ENCODE measurements at places on chromosomes 3 and 15.

- no peak for DNase-seq
Observed at GRCh38 chr3:40597441-40597840, 72.7 kb downstream of the ZNF621 start.

DNA sequence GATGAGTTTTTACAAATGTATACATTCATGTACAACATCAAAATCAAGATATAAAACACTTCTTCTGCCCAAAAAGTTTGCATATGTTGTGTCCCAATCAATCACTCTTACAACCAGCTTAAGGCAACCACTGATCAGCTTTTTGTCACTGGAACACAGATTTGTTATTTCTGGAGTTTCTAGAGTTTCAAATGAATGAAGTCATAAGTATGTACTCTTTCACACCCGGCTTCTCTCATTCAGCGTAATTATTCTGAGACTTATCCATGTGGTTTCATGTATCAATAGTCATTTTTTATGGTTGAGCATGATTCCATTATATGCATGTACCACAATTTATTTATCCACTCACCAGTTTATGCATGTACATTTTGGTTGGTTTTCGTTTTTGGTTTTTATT lies 53.0 kb upstream of the CORO2B start:
- DNase-seq, result no peak

- no peak for DNase-seq
Observed at GRCh38 chr15:45863881-45864580, 229.2 kb downstream of the SQOR start.

GRCh38 chr3:61627768-61628185 lies 66.4 kb downstream of the PTPRG start:
- no peak for DNase-seq

DNA sequence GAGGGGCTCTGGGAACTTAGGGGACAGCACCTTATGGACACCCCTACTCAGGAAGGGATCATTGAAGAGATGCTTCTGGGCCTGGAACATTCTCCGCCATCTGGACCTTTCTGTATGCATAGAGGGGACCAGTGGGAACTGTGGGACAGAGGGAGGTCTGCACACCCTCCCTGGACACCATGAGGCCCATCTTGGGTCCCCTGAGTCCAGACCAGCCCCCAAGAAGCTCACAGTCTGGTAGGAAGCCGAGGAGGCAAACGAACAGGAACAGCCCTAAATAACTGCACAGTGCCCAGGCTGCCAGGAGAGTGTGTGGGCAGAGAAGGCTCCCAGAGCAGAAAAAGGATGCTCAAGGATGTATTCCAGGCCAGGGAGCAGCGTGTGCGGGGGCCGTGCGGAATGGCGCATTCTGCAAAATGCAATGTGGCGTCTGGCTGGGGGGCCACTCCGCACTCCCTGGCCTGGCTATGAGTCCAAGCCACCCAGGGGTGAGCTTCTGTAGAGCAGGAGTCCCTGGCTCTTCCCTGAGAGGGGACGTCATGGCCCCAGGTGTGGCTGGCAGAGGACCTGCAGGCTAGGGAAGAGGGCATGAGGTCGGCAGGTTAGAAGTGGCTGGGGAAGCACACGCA lies 24.5 kb upstream of the KLF13 start:
- no peak for DNase-seq

DNA sequence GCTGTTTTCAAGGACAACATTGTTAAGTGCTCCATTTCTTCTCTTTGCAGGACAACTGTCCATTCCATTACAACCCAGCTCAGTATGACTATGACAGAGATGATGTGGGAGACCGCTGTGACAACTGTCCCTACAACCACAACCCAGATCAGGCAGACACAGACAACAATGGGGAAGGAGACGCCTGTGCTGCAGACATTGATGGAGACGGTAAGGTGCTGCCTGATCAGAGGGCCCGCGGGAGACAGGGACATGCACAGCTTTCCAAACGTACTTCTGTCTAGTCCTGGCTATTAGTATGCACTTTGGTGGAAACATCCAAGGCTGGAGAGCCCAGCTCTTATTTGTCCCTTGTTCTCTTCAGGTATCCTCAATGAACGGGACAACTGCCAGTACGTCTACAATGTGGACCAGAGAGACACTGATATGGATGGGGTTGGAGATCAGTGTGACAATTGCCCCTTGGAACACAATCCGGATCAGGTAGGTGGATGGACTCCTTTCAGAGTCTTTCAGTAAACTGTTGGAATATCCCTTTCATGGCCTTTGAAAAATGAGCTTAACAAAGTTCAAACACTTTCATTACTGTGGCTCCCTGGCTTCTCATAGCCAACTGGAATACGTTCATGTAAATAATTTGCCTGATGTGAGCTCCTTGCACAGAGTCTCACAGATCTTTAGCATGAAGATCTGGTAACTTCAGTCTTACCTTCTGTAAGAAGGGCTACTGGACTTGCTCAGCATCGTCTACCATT lies 10.4 kb downstream of the THBS1 start:
- no peak for DNase-seq

- DNase-seq, result no peak
Observed at GRCh38 chr15:74549816-74550215, 8.8 kb downstream of the ARID3B start.

- no peak for DNase-seq
Observed at GRCh38 chr3:31462050-31462569, 70.6 kb upstream of the STT3B start.

DNA sequence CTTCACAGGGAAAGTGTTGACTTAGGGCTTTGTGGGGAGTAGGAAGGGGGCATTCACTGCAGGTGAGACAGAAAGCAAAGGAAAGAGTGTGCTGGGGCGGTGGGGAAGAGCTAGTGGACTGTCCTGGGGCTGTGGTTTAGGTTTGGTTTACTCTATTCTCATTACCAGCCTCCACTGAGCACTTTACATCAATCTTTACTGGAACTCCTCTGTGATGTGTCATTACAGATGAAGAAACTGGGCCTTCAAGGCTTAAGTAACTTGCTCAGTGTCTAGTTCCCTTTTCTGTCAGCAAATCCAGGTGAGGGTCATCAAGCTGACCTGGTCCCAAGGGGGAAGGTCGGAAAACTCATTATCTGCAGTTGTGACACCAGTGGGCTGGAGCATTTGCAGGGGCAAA lies 120.2 kb upstream of the PFN2 start:
- DNase-seq, result no peak

DNA sequence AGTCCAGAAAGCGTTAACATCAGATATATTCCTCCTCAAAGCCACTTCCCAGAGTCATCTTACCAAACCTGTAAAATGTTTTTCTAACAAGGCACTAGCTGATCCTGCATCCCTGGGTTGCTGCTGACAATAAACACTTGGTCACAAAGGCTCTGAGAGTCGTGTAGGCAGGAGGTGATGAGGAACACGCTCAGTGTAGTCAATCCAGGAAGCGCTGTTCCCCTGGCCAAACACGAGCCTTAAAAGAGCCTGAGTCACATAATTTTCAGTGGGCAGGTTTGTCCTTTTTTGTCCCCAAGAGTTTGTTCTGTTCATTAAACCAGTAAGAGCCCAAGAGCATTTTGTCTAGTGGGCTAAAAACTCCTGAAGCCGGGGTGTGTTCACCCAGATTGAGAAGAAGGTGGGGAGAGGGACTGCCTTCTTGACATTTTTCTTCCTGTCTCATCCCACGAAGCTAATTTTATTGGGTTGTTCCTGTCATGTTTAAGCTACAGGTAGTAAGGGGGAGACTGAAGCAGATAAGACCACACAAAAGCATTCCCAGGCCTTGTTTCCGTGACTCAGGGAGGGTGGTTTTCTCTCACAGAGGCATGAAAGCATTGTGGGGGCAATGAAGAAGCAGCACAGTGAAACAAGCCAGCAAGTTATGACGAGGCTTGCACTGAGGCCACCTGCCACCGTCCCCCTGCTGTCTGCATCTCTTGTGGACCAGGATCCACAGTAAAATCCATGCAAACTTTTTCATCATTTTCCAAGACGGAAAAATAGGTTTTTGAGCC lies 73.7 kb downstream of the FOXB1 start:
- no peak for DNase-seq

- DNase-seq, result no peak
Observed at GRCh38 chr15:73273181-73274002, 95.4 kb downstream of the HCN4 start.

GRCh38 chr15:38475361-38475760 lies 21.4 kb downstream of the FAM98B start:
- DNase-seq, result no peak

DNA sequence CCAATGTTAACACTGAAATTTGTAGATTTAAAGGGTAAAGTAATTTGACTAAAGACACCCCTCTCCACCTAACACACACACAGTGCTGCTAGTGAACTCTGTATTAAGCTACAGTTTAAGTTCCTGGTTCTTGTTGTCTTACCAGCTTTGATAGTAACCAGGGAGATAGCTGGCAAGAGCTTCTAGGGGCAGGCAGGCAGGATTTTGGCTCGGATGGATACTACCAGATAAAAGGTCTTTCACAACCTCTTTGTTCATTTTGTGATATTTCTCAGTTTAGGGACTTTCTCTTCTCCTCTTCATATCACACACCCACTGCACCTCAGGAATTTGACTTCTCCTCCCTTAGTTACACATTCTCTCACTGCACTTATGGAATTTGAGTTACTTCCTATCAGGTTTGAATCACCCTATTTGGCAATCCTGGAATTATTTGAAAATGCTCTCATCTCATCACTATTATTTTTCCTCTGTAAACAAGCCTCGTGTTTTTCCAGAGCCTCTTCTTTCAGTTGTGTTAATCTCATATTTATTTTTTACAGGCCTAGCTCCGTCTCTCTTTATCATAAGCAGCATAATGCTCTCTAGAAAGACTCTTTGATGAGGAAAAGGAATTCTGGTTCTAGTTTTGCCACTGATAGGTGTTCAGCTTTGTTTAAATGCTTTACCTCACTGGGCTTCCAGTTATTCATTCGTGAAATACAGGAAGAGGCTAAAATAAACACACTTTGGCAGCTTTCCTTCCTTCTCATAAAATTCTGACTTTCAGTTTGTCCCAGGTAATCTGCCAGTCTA lies 23.0 kb upstream of the CLDN1 start:
- DNase-seq, result no peak

DNA sequence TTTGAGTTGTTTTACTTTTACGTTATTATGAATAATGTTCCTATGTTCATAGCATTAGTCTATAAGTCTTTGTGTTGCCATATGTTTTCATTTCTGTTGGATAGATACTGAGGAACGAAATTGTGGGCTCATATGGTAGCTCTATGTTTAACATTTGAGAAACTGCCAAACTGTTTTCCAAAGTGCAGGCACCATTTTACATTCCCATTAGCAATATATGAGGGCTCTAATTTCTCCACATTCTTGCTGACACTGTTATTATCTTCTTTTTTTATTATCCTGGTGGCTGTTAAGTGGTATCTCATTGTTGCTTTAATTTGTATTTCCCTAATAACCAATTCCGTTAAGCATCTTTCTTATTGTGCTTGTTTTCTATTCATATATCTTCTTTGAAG lies 1.8 kb upstream of the PIK3R4 start:
- no peak for DNase-seq

DNA sequence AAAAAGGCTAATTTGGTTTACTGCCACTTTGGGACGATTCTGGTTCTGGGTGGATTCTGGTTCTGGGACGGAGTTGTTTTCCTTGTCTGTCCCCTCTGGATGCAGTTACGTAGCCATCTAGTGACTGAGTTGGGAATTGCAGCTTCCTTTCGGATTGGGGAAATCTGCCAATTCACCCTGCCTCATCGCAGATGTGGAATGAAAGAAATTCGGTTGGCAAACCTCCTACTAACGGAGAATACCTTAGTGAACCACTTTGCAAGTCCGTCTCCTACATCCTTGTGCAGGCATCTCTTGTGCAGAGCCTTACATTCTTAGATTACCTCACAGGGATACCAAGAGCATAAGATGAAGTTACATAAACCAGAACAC lies 31.5 kb upstream of the AP4E1 start:
- DNase-seq, result peak; percentile 81

- no peak for DNase-seq
Observed at GRCh38 chr15:95085056-95085455, 853.7 kb downstream of the MCTP2 start.

DNA sequence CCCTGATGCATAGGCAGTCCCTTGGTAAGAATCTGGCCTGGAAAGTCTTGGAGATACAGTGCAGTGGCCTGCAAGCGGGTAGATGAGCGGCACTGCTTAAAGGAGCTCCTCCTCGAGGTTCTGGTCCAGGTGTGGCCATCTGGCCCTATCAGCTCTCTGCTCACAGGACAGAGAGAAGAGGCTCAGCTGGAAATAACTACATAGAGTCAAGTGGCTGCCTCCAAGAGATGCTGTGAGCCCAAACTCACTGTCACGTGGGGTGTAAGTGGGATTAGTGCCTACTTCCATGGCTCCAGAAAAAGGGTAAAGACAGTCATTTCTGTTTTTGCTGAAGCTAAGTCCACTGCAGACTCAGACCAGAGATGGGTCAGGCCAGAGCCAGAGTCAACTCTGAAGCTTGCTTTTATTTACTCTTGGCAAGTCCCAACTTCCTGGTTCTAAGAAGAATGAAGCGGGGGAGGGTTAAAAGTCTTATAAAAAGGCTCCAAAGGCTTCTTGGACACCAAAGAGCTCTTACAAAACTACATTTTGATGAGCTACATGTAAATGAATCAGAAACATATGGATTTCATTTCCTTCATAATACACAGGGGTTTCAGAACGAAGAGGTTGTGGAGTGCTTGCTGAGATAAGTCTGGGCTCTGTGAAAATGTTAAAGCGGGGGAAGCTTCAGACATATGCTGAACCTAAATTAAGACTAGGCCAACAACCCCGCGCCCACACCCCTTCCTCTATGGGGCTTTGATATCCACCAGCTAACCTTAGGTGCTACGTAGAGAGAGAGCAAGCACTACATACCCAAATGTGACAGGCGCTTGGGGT lies 77.1 kb downstream of the PDZRN3 start:
- DNase-seq, result peak; percentile 70

DNA sequence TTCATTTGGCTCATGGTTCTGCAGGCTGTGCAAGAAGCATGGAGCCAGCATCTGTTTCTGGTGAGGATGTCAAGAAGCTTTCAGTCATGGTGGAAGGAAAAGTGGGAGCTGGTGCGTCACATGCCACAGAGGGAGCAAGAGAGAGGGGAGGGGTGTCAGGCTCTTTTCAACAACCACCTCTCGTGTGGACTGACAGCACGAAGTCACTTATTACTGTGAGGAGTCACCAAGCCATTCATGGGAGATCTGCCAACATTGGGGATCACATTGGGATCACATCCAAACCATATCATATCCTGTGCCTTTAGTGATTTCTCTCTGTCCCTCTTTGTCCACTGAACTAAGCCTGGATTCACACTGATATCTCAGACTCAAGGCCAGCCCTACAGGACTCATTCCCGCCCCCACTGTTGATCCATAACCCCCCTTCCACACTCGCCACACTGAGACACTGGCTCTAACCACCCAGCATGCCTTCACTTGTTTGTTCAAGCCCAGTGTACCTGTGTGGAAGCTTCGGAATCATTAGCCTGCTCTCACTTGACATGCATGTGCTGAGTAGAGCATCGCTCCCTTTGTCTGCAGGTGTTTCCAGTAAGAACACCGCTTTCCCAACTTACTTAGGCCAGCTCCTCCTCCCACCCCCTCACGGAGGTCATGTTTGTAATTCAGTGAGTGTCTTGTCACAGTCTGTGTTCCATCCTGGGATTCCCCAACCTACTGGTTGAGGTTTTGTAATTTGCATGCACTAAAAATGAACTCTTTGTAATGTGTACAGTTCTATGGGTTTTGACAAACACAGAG lies 132.2 kb downstream of the KLF13 start:
- peak; percentile 5 for DNase-seq
